ENCODE measurements at places on chromosomes 4 and X.
A peak's percentile ranks its signal among the peaks of the same experiment; 100 is the strongest.

GRCh38 chr4:3346146-3346545, 53.3 kb downstream of the RGS12 start:
- peak; percentile 67 for DNase-seq

GRCh38 chrX:42000836-42001235, 77.5 kb upstream of the CASK start:
- DNase-seq, result no peak

GRCh38 chrX:37690119-37690518, 4.5 kb downstream of the XK start:
- DNase-seq, result no peak

- peak; percentile 1 for DNase-seq
These were observed 726.5 kb downstream of the FAM133A start for GRCh38 chrX:94400488-94400887.

DNA sequence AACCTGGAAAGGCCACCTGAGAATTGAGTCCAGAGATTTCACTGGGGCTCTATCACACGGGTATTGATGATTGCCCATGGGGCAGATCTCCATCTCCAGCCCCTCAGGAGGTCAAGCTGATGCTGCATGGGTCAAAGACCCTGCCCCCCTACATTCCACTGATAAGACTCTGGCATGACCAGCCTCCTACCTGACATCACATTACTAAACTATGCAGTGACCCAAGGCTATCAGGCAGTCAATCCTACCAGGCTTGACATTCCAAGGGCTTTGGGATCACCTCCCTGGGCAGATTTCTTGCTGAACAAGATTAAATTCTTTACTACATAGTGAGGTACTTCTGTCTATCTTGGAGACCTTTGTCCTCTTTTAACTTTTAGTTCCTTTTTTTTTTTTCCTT, 192.7 kb upstream of the STS start:
- no peak for DNase-seq

GRCh38 chr4:165991325-165992180, 118.5 kb downstream of the TLL1 start:
- DNase-seq, result no peak

DNA sequence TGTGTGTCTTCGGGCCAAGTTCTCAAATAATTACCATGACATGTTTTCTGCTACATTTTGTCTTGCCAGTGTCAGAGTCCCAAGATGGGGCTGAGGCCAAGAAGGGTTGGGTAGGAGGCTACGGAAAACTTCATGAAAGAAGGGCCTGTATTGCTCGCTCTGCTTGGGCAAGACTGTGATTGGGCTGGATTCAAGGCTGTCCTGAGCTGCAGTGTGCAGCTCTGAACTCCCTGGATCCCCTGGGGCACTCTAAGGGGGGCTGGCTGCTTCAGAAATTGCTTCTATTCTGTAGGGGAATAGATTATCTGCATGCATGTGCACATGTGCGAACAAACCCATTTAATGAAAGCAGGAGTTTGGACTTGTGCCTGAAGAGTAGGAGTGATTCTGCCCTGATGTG, 13.6 kb downstream of the TSPAN6 start:
- DNase-seq, result no peak

- no peak for DNase-seq
These were observed 357.1 kb upstream of the KLHL4 start for GRCh38 chrX:87160435-87161010.

DNA sequence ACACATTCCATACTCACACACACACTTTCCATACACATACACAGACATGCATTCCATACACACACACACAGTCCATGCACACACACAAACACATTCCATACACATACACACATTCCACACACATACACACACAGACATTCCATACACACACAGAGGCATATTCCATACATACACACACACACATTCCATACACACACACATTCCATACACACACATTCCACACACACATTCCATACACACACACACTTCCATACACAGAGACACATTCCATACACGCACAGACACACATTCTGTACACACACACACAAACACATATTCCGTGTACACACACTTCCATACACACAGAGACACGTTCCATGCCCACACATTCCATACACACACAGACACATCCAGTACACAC, 14.8 kb downstream of the LINC00632 start:
- no peak for DNase-seq

GRCh38 chr4:23878912-23879732, 10.7 kb downstream of the PPARGC1A start:
- no peak for DNase-seq

- DNase-seq, result no peak
These were observed 106.4 kb upstream of the GPM6B start for GRCh38 chrX:13923289-13923688.

DNA sequence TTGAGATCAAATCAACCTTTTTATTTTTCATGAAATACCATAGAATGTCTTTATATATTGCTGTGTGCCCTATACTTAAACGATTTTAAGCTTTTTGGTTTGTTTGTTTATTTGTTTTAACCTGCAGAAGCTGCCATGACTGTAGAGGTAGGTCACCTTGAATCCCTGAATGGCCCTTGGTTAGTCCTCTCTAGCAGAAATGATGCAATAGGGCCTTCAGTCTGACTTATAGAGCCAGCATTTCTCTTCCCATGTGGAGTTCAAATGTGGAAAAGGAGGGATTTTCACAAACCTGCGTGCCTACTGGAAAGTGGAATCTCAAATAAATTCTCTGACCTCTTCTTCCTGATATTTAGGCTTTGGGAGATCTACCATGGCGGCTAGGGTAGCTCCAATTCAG, 327.9 kb downstream of the MAPK10 start:
- no peak for DNase-seq

- DNase-seq, result peak; percentile 43
These were observed 86.8 kb upstream of the ETNPPL start for GRCh38 chr4:108849611-108850168.

DNA sequence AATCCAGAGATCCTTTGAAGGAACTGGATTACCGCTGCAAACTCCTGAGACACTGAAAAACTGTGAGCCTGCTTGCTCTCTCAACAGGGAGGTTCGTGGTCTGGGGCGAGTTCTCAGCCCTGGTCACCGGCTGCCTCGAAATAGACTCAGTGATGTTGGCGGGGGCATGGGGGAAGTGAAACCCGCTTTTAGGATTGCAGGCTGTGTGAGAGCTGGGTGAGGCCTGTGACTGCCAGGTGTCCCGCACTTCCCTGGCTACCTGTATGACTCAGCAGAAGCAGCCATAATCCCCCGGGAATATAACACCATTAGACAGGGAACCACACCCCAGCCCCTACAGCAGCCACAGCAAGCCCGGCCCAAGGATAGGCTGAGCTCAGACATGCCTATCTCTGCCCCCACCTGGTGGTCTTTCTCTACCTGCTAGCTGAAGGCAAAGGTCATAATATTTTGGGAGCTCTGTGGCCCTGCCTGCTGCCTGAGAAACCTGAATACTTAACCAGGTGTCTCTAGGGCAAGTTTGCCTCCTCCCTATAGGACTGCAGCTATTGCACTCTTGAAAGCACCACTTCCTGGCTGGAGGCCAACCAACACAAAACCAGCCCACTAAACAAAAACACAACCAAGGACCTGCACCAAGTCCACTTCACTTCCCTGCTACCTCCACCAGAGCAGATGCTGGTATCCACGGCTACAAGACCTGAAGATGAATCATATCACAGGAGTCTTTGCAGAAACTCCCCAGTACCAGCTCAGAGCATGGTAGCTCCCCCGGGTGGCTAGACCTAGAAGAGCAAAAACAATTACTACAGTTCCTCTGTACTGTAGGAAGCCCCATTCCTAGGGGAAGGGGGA, 202.0 kb downstream of the RRAGB start:
- no peak for DNase-seq

GRCh38 chr4:85610450-85610849, 135.5 kb downstream of the ARHGAP24 start:
- DNase-seq, result no peak

- DNase-seq, result no peak
These were observed 293.7 kb downstream of the PCDH18 start for GRCh38 chr4:137238456-137239162.

DNA sequence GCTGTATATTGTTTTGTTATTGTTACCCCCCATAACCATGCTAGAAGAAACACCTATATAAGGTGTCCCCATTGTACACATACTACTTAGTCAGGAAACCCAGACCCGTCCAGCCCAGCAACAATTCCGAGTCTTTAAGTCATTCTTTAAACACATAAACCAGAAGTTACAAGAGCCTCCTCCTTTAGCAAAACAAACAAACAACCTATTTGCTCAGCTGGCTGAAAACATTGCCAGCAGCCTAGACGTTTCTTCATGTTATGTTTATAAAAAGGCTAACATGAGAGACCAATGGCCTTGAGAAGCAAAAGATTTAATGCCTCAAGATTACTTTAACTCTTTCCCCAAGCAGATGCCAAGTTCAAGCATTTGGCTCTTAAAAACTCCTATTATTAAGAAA, 1.4 kb downstream of the ACOX3 start:
- DNase-seq, result no peak

DNA sequence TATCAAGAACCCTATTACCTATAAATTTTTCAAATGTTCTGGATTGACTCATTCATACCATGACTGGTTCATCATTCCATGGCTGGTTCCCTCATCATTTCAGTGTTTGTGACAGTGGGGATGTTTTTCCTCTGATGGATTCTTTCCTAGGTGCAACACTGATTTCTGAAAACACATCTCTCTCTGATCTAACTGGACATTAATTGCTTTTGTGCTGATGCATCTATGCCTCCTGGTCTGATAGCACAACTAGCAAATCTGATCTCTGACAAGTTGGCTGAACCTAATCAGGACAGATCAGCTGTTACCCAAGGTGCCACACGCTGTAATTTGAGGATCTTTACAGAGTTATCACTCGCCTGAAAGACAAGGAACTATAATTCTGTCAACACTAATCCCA, 140.2 kb downstream of the LDB2 start:
- no peak for DNase-seq
